ENCODE measurements at places on chromosomes 11 and 22.

GRCh38 chr11:89405629-89406028, 85.5 kb downstream of the NOX4 start:
- no peak for DNase-seq

DNA sequence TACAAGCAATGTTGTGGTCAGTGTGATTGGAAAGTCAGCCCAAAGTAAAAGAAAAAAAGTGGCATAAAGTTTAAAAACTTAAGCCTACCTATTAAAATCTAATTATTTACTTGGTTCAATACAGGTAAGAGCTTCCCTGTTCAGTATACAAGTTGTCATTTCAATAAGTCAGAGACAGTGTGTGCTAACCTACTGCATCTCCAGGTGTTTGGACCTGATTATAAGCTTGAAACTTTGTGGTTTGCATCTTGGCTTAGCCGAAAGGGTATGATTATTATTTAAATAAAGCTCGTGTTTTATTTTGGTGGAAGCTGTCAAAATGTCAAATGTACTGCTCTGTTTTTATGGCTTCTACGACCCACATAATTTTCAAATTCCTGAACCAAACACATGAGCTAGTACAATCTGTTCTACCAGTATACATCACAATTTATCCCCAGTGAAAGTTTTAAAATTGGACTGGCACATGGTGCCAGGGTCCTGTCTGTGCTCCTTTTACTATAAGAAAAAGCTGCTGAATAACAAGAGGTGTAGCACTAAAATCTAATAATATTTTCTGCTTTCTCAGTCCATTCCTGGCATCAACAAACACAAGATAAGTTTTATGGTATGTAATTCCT, 103.9 kb upstream of the ANO3 start:
- no peak for DNase-seq

GRCh38 chr11:61728066-61728939, 24.1 kb upstream of the MYRF start:
- DNase-seq: no peak

GRCh38 chr11:44445500-44446365, 119.7 kb upstream of the CD82 start:
- DNase-seq: no peak

DNA sequence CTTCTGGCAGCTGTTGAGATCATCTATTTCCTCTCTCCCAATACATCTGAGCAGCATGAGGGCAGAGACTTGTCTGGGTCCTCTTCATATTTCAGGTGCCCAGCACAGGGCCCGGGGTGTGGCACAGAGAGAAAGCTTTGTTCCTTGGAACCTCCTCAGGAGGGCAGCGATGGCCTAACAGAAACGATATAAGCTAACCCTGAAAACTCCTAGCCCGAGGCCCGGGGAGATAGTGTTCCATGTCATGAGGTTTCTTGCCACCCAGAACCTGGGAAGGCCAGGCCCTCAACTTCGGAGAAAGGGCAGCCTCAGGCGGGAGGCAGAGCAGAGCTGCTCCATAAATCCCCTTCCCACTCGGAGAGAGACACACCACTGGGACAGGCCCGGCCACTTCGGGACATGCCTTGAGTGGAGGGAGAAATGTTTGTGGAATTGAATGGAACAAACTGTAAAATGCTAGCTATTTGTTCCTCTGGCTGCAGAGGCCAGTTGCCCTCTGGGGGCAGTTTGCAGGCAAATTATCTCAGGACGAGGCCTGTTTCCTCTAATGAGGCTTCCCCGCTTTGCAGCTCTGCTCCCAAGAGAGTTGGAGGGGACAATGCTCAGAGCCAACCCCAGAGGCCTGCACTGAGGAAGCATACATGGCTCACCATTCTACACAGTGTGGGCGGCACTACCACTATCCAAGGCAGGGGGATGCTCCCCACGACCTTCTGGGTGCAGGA, 11.6 kb downstream of the ARRB1 start:
- no peak for DNase-seq

DNA sequence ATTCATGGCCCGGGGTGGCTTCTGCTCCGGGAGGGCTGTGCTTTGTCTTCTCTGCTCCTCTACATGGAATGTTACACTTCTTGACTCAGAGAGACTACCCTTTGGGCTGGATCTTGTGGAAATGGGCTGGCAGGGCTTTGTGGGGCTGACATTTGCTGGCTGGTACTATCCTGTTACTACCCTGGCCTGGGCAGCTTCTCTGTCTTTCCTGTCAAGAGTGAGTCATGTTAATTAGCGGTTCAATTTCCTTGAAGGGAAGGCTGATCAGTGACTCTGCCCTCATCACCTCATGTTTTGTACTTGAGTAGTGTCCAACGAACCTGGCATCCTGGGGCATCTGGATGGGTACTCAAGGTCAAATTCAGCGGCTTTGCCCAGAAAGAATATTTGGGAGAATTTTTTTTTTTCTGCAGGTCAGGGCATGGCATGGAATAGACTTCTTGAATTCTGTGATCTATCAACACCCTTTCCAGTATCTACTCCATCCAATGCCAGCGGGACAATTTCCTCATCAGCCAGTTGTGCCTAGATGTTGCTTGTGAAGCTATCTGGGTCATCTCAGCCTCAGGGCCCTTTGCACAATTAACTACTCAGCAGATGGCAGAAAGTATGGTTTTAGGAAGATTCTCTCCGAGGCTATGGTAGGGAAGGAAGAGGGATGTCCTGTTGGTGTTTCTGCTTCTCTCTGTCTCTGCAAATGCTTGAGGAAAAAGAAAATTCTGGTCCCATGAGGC, 140.5 kb upstream of the PLET1 start:
- no peak for DNase-seq

DNA sequence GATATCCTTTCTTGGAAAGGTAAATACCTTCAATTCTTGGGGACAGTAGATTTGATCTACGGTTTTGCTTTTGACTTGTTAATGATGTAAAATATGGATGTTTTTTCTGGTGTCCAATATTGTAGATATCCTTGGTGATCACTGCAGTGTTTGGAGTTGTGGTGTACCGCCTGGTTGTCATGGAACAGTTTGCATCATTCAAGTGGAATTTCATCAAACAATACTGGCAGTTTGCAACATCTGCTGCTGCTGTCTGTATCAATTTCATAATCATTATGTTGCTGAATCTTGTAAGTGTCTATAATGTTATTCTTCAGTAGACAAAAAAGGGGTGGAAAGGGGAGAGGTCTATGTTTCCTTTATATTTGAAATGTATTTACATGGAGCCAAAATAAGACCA, 27.4 kb upstream of the MUC15 start:
- no peak for DNase-seq

- DNase-seq: no peak
Observed at GRCh38 chr11:35944503-35945136, 758 bp downstream of the LDLRAD3 start.

DNA sequence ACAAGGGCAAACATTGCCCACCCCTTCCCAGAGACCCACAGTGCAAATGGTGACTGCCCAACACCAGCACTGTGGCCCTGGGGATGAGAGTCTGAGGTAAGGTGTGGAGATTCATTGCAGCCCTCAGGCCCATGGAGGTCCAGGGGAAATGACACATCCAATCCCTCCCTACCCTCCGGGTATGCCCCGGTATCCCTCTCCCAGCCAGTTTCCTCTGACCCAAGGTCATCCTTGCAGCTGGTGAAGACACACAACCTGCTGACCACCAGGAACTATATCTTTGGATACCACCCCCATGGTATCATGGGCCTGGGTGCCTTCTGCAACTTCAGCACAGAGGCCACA, 18.9 kb upstream of the UVRAG start:
- DNase-seq: no peak

- no peak for DNase-seq
Observed at GRCh38 chr11:35515224-35515623, 10.2 kb downstream of the PAMR1 start.

- no peak for DNase-seq
Observed at GRCh38 chr11:15127341-15127740, 12.6 kb downstream of the INSC start.

- DNase-seq: no peak
Observed at GRCh38 chr11:1007279-1007678, 29.2 kb downstream of the MUC6 start.

GRCh38 chr11:71453918-71454304, 908 bp downstream of the NADSYN1 start:
- no peak for DNase-seq

DNA sequence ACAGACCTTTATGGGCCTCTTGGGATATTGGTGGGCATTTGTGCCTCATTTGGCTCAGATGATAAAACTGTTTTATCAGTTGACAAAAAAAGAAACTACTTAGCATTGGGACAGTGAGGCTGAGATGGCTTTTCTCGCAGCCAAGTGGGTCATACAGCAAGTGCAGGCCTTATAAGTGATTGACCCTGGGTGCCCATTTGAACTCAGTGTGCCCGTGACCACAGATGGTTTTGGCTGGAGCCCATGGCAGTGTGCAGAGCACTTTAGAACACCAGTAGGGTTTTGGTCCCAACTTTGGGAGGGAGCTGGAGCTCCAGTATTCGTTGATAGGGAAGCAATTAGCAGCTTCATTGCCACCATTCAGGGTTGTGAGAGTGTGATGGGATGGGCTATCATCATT, 404.5 kb upstream of the LARGE1 start:
- no peak for DNase-seq

All from renal cortex interstitium (tissue), 15 donors.